ENCODE measurements at places on chromosomes 6 and 20.

DNA sequence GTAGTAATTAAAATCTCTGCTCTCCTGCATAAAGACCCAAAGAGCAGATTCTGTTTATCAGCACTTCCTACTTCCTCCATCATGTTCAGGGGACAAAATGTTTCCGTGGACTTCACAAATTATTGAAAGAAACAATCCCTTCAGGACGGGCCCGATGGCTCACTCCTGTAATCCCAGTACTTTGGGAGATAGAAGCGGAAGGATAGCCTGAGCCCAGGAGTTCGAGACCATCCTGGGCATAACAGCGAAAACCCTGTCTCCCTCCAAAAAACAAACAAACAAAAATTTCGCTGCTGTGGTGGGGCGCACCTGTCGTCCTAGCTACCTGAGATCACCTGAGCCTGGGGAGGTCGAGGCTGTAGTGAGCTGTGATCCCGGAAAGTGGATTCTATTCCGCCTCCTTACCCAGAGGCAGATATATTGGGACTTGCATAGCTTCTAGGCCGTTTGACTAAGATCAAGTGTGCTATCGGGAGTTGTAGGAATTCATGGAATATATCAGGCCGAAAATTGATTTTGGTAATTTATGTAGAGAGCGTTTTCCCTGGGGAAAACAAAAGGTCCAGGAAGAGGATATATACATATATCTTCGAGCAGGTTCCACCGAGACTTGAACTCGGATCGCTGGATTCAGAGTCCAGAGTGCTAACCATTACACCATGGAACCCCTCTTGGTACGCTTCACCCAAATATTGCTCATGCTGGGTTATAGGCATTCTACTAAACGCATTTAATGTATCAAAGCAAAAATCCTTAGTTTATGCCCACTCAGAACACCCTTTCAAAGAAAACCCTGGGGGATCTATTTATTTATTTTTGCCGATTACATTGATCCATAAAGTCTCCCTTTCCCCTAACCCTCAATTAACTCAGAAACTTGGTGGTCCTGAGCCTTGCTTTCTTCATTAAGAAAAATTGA lies 74.5 kb upstream of the ZNF184 start:
- no peak for DNase-seq

- DNase-seq = no peak
Observed at GRCh38 chr6:79810871-79811270, 136.5 kb downstream of the ELOVL4 start.

DNA sequence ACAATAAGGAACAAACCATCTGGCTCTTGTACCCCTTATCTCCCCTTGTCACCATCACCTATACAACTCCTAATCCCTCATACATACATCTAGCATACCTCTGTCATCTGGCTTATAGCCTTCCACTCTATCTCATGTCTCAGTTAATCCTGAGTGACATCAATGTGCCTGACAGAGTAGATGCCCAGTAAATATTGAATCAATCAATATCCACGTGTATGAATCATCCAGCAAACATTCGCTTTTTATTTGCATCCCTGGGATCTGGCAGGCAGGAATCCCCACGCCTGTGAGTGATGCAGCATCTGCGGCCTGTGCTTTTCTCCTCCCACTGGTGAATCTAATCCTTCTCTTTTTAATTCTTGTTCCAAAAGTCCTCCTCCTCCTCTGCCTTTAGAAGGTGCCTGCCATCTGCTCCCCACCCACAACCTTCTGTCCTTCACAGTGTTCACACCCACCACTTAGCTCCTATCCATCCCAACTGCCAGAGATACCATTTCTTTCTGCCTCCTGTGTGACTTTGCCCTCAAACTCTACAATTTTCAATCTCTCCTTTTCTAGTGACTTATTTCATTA lies 37.6 kb downstream of the ZNF391 start:
- no peak for DNase-seq

GRCh38 chr20:37123441-37123840 lies 27.6 kb upstream of the RBL1 start:
- DNase-seq = no peak

DNA sequence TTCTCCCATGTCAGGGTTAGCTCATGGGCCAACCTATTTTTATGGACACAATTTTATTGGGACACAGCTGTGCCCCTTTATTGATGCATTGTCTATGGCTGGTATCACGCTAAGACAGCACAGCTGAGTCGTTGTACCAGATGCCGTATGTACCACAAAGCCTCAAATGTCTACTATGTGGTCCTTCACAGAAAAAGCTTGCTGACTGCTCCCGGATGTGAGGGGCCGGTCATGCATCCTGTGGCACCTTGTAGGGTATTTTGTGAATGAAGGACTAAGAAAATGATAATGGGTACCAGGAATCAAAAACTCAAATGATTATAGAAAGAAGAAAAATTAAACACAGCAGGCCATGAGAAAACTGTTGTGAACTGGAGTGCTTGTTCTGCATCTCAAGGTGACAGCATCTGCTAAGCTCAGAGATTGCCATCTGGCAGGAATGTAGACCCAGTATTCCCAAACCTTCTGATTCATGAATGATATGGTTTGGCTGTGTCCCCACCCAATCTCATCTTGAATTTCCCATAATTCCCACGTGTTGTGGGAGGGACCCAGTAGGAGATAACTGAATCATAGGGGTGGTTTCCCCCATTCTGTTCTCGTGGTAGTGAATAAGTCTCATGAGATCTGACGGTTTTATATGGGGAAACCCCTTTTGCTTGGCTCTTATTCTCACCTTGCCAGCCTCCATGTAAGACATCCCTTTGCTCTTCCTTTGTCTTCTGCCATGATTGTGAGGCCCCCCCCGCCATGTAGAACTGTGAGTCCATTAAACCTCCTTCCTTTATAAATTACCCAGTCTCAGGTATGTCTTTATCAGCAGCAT lies 248.5 kb downstream of the TSHZ2 start:
- DNase-seq = no peak

GRCh38 chr6:56047931-56048540 lies 172.6 kb upstream of the BMP5 start:
- DNase-seq = no peak

GRCh38 chr20:62272200-62272599 lies 30.6 kb upstream of the ADRM1 start:
- DNase-seq = no peak

GRCh38 chr6:19997104-19997503 lies 159.9 kb downstream of the ID4 start:
- no peak for DNase-seq

DNA sequence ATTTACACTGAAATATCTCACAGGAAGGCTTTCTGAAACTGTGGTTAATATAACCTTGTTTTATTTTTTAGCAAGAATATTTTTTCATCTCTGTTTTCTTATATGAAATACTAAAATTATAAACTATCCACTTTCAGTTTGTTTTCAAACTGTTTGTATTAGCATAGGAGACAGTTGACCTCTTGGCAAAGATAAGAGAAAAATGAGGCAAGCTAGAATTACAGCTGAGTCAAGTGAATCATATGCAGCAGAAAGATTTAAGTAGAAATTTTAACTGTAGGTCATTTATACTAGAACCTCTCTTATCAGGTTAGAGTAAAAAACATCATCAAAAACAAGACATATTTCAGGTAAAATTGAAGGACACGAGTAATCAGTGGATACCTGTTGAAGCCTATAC lies 792.6 kb downstream of the PHF3 start:
- DNase-seq = no peak

DNA sequence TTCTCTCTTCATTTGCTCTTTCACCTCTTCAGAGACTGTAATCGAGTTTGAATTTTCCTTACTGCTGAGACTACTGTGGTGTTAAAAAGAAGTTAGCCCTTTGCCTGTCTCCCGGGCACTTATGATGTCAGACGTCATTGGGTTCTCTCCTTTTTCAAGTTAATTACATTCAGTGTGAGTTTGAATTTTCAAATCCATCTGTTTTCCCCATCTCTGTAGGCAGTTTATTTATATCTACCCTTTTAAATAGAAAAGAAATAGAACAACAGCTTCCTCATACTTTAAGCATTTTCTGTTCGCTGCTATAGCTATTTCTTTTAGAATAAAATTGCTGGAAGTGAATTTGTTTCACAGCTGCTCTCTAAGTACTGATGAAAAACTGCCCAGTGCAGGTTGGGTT lies 81.4 kb downstream of the MCHR2 start:
- no peak for DNase-seq

GRCh38 chr6:68108233-68108835 lies 526.7 kb upstream of the ADGRB3 start:
- no peak for DNase-seq

DNA sequence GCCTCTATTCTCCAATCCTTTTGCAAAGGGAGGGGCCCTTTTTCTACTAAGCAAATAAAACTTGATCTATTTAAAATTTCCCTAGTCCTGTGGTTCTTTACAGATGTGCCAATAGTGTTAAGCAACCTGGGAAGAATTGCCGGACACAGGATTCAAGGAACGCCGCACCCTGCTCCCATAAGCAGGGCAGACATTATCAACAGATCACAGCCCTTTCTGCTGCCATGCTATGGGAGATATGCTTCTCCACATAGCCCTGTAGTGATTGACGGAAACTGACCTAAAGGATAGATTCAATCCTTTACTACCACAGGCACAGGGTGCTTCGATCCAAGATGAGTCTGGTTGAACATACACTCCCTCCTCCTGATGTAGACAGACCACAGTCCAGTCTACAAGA lies 118.4 kb upstream of the TRAF3IP2 start:
- no peak for DNase-seq

DNA sequence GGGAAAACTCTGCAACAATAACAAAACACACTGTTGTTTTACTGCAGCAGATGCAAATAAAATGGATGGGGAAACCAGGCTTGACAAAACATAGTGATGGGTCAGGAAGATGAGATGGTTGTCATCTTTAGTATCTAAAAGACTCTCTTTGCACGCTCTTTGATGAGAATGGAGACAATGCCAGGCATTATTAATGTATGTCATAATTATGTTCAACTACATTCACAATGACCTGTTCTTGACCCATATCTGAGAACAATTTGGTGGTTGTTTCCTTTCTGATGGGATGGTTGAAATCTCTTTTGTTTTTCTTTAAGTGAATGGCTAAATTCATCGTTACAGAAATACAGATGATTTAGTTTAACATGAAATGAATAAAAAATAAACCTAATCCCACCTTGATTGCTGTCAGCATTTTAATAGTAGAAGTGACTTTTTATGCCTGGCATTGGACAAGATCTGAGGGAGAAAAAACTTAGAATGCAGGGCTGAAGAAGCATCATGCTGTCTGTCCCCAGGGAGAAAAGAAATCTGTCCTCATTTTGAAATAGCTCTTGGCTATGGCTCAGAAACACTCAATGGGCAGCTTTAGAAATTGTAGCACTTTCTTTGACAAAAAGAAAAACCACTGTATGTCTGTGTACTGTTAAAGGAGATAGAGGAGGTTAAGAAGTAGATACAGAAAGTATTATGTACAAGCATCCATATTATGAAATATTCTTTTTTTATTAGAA lies 12.4 kb upstream of the GRIK2 start:
- DNase-seq = no peak

DNA sequence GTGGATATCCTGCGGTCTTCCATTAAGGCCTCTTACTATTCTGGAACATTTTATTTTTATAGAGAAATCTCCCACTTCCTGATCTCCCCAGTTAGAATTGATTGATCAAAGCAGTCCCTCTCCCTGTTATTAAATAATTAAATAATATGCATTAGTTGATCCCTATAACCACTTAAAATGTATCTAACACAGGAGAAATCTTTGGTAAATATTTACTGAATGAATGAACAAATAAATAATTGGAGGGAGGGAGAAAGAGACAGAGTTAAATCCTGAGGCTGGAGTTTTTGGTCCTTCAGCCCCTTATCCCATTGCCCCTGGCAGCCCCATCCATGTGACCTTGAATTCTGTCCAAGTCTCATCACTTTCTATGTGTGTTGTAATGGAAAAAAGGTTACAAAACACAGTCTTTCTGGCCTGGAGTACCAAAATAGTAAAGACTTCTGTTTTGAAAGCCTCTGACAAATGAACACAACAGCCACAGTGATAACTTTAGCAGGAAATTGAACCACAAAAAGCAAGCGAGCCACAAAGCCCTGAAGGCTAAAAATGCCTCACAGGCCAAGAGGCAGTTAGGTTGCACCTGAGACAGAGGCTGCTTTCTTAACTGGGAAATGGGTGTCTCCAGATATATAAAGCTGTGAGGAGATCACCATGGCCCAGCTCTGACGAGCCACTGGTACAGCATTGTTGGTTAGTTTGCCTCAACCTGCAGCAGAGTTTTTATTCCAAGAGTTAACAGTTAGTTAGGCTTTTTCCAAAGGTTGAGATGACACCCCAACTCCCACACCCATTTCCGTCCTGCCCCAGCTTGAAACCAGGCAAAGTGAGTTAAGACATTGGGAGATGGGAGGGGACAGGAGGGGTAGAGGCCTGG lies 11.3 kb downstream of the NT5E start:
- DNase-seq = no peak

GRCh38 chr6:80456724-80457438 lies 350.4 kb downstream of the BCKDHB start:
- DNase-seq = no peak

DNA sequence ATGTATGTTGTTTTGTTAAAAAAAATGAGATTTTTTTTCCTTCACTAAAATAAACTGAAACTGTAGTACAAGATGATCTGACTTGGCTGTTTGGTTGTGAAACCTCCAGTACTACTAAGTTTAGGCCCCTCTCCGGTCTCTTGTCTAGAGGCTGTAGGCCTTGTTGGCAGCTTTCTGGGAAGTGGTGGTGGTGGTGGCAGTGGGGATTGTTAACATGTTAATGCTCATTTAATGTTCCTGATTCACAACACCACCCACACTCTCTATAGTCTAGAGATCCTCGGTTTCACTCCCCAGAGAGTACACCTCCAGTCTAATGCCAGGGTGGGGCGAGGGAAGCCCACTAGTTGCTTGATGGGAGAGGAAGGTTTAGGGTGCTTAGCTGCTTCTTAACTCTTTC lies 24.1 kb downstream of the STK4 start:
- no peak for DNase-seq

DNA sequence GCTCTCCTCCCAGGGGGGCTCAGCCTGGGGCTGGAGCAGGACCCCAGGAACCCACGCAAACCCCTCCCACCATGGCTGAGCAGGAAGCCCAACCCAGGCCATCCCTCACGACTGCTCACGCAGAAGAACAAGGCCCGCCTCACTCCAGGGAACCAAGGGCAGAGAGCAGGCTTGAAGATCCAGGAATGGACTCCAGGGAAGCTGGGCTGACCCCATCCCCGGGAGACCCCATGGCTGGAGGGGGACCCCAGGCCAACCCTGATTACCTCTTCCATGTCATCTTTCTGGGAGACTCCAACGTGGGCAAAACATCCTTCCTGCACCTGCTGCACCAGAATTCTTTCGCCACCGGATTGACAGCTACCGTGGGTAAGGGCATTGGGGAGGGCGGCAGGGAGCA lies 24.7 kb downstream of the RAB44 start:
- DNase-seq = no peak

- no peak for DNase-seq
Observed at GRCh38 chr20:59574308-59574707, 30.0 kb upstream of the PHACTR3 start.
